ENCODE measurements at places on chromosomes 7 and 10.

DNA sequence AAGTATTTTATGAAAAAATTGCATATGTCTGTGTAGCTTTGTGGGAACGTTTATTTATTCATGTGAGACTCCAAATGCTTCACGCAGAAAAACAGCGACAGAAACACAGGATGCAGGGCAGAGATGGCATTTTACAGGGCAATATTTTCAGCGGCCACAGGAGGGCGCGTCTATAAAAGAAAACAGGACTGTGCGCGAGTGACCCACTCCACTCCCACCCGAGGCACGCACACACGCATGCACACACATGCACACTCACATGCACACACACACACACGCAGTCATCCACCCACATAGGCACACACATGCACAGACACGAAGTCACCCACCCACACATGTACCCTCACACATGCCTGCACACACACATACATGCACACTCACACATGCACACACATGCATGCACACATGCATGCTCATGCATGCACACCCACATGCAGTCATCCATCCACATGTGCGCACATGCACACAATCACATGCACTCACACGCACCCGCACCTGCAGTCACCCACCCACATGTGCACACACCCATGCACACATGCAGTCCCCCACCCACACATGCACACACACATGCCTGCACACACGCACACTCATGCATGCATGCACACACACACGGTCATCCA is 96.3 kb downstream of the DNAJB6 start:
- DNase-seq, result peak; percentile 71

- DNase-seq, result no peak
Measured at GRCh38 chr7:55081472-55082227, 62.8 kb downstream of the EGFR start.

DNA sequence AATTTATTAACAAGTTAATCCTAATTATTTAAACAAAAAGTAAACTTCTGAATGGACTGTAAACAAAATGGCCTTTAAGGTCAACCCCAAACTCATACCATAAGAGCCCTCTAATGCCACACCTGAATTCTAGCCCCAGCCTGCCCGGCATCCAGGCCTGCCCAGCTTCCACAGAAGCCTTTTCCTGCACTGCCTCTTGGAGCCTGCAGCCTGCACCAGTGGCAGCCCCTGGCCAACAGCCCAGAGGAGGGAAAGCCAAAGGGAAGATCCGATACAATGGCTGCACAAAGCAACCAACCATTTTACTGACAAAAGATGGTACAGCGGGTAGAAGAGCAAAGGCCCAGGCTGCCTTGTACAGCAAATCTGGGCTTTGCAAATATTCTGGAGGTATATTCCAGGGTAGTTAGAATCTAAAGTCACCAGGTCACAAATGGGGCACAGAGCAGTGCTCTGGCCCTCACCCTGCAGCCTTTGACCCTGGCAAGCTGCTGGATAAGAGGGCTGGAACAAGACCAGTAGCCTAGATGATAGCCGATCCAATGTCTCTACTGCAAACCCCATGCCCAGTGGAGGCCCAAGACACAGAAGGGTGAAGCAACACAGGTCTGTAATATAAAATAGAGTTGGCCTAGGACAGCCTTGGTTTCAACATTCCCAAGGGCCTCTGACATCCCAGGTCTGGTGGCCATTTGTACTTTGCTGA is 12.5 kb upstream of the CH25H start:
- DNase-seq, result no peak

- no peak for DNase-seq
Measured at GRCh38 chr7:78769481-78770101, 683.9 kb downstream of the MAGI2 start.

GRCh38 chr7:87188930-87189329 is 30.6 kb downstream of the TMEM243 start:
- no peak for DNase-seq

DNA sequence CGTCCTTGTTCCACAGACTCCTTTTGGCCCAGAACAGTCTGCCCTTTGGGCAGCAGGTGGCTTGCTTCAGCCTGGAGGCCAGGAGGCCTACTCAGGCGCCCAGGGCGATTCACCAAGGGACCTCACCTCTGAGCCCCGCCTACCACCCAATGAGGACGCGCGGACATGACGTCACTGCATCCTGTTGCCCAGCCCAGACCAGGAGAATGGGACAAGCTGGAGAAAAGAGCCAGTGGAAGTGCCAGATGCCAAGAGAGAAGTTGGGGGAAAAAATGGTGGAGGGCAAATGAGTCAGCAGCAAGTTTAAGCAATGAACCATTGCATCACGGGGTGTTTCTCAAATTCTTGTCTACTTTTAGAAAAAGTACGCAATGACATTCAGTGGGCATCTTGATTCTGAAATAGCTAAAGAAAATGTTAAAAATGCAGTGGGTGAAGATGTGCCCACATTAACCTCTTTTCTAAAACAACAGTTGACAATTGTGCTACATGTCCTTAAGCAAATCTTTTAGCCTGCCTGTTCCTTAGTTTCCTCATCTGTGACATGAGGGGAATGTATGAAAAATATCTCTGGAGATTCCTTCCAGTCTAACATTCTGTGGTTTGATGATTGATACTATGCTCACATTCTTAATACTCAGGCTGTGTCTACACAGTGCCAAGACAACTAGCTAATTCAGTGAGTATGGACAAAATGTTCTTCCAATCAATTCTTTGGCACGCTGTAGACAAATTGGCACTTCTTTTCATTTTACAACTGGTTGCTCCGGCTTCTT is 23.9 kb upstream of the LEP start:
- no peak for DNase-seq

- no peak for DNase-seq
Measured at GRCh38 chr10:103149991-103150622, 43.0 kb downstream of the NT5C2 start.

DNA sequence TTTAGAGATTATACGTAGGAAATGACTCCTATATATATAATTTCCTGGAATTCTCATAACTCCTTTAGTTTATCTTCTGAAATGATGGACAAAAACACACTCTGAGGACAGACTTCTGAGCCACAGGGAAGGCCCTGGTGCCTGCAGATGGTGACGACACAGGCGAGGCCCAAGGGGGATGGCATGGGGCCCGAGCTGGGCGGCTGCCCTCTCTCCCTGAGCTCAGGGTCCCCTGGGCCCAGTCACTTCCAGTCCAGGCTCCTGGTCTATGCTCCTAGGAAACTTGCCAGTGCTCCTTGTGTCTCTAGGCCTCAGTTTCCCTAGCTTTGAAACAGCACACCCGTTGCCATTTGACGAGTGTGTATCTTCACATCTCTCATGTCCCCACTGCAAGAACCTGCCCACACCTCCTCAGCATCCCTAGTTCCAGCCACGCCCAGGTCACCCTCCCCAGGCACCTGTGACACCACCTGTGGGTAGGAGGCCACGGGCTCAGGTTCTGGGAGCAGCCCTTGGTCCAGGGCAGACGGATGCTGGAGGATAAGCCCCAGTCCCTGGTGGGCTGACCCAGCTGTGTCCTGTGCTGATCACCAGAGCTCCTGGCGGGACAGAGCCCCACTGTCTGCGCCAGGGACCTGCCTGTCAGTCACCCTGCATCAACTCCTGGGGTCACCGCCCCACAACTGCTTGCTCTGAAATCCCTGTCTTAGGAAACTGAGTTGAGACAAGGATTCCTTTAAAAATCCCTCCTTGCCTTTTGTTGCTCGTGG is 23.4 kb upstream of the SHH start:
- no peak for DNase-seq

GRCh38 chr10:129909080-129909479 is 55.0 kb downstream of the EBF3 start:
- DNase-seq, result no peak

DNA sequence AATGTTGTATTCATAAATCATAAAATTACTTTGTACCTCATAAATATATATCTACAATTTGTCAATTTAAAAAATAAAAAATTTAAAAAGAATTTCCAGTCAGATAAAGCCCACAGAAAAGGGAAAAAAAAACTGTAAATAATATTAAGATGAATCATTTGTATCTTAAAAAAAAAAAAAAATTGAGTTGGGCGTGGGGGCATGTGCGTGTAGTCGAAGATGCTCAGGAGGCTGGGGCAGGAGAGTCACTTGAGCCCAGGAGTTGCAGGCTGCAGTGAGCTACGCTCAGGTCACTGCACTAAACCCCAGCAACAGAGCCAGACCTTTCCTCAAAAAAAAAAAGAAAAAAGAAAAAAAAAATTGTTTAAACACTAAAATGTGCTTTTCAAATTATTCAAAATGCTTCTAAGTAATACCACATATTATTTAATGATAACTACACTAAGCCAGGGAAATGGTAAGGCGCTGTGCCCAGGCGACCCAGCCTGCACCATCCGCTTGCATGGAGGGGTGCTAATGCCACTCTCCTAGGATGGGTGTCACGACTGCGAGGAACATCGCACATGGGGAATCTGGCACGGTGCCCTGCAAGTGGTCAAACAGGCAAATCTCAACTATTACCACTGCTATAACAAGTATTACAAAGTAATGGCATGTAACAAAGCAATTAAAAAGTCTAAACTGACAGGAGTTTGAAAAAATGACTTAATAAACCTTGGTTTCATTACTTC is 15.4 kb downstream of the GLUD1 start:
- no peak for DNase-seq

DNA sequence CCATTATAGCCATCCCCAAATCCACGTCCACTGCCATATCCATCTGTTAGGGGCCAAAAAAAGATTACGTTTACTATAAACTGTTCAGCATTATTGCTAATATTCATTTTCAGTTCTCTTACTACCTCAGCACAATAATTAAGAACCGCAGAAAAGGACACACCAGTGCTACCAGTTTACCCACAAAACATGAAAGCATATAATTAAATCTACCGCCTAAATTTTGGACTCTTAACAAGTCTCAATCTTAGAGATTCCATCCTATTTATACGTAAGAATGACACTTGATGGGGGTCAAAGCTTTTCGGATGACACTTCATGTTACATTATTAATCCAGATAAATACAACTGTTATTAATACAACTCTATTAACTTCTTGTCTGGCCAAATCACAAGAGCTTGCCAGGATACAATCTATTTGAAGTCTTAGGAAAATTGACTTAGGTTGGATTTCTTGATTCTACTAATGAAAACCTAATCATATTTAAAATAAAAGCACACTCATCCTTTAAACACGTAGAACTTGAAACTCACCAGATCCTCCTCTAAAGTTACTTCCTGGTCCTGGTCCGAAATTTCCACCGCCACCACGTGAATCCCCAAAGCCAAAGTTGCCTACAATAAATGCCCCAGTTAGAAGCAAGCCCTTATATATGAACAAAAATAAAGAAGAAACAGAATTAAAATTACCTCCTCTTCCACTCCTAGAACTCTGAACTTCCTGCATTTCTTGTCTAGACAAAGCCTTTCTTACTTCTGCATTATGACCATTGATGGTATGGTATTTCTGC is 4.5 kb downstream of the HNRNPA2B1 start:
- peak; percentile 43 for DNase-seq

GRCh38 chr7:64907641-64908326 is 4.7 kb downstream of the ZNF273 start:
- no peak for DNase-seq

GRCh38 chr10:1178506-1178905 is 122.3 kb downstream of the WDR37 start:
- DNase-seq, result no peak

DNA sequence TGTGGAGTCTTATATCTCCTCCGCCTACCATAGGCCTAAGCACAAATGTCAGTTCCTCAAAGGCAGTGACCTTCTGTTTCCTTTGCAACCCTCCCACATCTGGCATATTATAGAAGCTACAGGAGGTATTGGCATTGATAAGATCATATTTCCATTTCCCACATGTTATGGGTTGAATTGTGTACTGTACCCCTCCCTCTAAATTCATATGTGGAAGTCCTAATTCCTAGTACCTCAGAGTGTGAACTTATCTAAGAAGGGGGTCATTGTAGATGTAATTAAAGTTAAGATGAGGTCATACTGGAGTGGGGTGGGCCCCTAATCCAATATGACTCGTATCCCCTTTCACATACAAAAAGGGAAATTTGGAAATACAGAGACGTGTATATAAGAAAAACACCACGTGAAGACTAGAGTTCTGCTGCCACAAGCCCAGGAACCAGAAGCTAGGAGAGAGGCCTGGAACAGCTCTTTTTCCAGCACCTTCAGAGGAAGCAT is 6.1 kb upstream of the LAMB4 start:
- no peak for DNase-seq

- no peak for DNase-seq
Measured at GRCh38 chr10:103699611-103700435, 155.6 kb downstream of the SH3PXD2A start.

- no peak for DNase-seq
Measured at GRCh38 chr7:50653126-50653864, 88.1 kb upstream of the DDC start.

- no peak for DNase-seq
Measured at GRCh38 chr7:24936121-24936824, 43.7 kb downstream of the OSBPL3 start.

DNA sequence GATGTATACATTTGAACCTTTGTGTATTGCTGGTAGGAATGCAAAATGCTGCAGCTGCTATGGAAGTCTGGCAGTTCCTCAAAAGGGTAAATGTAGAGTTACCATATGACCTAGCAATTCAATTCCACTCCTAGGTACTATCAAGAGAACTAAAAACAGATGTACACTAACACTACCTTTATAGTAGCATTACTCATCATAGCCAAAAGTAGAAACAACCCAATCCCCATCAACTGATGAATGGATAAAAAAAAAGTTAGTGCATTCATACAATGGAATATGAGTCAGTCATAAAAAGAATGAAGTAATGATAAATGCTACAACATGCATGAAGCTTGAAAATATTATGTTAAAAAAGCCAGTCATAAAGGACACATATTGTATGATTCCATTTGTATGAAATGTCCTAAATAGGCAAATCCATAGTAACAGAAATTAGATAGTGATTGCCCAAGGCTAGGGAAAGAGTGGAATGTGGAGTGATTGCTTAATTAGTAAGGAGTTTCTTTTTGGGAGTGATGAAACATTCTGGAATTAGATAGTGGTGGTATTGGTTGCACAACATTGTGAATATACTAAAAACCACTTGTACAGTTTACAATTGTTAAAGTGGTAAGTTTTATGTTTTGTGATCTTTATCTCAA is 96.4 kb upstream of the AOAH start:
- no peak for DNase-seq

DNA sequence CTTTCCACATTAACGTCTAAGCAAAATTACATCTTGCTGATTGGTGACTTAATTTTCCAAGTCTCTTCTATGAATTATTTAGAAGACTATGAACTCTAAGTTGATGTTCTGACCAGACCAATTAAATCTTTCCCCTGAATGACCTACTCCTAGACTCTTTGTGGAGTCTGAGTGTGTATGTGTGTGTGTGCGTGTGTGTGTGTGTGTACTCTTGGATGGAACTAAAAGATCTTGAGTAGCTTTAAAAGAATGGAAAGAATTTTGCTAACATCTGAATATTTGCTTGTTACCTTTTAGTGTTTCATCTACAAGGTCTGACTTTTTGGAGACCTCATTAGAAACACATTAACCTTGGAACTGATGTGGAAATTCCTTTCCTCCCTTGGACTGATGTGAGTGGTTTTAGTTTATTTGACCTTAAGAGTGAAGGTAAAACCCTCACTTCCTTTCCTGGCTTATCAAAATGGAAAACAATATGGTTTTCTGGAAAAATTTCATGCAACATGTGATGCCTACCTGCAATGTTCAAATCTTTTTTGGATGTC is 257.1 kb downstream of the GATA3 start:
- DNase-seq, result no peak

All from HT-29 (cell line).